Activated gamma-delta T cell (primary cell): ENCODE measurements at places on chromosomes 1 and 21.

GRCh38 chr1:23958810-23959460 lies 693 bp upstream of the PNRC2 start:
- DNase-seq: peak; percentile 59

DNA sequence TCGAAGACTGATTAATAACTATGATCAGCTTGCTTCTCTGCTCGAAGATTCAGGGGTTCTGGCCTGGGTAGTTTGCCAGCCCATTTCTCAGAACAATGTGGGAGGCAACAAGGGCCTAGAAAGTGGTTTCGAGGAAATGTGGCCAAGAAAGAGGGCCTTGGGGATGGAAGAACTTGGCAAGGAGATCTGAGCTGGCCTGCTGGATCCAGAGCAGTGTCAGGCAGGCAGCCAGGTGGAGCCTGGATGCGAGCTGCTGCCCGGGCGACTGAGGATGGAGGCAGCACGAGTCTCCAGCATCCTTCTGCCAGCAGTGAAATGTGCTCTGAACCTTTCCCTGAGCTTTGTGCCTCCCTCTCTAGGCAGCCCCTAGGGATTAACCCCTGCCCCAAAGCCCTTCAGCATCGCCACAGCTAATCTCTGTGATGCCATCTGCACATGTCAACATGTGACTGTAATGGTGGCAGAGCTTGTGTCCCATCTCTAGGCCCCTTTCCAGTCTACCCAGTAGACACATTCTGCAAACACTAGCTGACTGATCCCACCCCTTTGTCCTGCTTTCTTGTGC lies 61.0 kb upstream of the NEK2 start:
- DNase-seq: no peak

- DNase-seq: no peak
These were observed 3.8 kb downstream of the AGO1 start for GRCh38 chr1:35886577-35887431.

DNA sequence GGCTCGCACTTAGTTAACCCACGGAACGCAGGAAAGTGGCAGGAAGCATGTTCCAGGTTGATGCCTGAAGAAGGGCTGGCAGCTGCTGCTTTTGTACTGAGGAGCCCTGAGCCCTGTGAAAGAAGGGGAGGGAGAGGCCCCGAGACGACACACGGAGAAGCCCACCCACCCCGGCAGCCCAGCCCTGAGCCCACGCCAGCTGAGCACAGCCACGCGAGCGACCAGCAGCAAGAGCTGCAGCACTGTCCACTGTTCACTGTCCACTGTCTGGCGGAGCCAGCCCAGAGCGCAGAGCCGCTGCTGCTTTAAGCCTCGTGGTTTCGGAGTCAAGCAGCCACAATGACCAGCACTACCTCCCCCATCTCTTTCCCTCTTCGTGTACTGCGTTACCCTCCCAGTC lies 5.3 kb downstream of the LRRC47 start:
- DNase-seq: no peak

DNA sequence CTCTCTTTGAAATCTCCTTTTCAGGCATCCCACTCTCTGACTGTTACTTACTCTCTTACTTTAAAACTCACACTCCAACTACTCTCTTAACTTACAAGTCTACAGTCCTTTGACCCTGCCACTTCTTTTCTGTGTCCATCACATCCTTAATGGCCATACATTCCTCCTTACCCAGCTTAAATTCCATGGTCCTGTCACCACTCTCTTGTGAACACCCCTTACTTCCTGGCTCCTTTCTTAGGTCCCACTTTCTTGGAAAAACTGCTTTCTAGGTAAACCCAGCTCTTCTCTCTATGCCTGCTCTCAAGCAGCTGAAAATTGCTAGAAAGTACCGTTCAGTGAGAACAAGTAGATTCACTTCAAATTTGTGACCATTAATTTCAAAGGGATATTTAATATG lies 109.1 kb downstream of the OLFML2B start:
- no peak for DNase-seq

- no peak for DNase-seq
These were observed 149.8 kb downstream of the PDE4B start for GRCh38 chr1:65942476-65942875.

GRCh38 chr1:81834268-81834667 lies 33.5 kb downstream of the ADGRL2 start:
- DNase-seq: no peak

- no peak for DNase-seq
These were observed 305.5 kb downstream of the NFIA start for GRCh38 chr1:61387829-61388228.

DNA sequence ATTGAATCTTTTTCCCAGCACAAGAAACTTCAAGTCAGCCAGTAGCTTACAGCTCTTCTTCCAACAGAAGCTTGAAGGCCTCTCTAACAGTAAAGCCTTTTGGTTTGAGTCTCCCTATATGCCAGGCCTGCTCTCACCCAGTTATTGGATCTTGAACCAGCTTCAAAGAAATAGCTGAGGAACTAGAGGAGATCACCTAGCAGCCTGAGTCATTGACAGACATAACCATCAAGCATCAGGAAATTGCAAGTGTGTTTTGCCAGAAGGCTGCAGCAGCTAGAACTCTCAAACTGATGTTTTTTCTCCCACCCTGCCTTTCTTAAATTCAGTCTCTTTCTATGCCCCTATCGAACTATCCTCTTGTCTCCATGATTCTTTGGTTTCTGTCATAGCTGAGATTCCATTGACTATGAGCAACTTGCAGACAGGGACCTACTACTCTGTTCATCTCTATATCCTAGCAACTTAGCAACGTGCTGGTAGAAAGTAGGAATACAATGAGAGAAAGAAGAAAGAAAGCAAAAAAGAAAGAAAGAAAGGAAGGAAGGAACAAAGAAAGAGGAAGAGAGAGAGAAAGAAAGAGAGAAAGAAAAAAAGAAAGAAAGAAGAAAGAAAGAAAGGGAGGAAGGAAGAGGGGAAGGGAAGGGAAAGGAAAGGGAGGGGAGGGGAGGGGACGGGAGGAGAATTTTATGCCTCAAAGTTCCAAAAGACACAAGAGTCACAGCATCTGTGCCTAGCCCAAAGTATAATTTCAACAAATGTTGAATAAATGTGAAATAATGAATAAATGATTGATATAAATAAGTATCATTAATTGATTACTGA lies 60.0 kb upstream of the FGGY start:
- no peak for DNase-seq

DNA sequence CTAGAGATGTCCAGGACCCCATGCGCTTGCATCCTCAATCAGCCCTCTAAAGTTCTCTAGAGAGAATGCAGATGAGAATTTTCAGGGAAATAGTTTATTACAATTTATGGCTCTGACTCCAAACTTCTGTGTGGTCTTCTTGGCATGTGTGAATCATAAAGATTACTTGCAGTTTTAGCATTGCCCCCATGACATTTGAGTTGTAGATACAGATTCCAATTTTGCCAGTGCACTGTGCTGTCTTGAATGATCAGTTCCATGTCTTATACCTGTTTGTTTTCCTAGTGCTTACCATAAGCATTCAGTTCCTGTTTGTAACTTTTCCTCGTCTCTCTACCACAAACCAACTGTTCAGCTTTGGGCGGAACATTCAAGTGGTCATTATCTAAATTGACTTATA lies 4.8 kb downstream of the KRTAP21-3 start:
- DNase-seq: no peak

DNA sequence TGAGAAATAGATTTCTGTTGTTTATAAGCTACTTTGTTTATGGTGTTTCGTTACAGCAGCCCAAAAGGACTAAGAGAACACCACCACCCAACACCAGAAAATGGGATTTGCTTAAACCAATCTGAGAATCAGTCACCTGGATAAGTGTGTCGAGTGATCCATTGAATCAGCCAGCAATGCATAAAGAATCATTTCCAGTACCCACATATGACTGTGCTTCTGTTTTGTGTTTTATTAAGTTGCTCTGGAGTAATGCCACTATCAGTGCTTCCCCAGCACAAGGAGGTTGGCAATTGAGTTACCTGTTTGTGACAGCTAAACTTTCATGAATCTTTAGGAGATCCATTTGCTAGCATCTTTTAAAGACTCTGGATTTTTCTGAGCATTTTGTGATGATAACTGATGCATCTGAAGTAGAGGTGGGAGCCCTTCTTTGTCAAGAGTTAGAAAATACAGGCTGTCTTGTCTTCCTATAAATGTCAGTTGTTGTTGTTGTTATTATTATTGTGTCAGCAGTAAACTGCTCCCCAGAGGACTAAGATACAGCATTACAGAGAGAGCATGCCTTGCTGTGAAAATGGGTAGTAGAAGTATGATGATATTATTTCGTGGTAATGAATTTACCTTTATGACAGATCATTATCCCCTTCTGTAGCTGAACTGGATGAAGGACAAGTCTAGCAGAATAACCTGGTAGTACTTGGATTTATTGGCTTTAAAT lies 225.2 kb downstream of the NFIA start:
- no peak for DNase-seq

DNA sequence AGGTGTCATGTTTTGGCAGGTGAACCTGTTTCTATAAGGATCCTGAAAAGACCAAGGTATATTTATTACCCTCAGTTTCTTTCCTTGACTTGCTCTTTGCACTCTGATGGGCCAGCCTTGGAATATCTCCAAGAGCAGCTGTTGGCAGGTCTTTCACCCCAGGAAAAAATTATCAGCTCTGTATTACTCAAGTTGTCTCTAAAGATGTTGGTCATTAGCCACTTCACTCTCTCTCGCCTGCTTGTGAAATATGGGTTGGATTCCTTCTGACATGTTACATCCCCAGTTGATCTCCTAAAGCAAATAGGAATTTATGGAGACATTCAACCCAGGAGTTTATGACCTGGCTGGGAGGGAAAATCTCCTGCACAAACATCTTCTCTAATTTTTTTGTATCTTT lies 85.9 kb downstream of the KCNJ15 start:
- no peak for DNase-seq
